Left colon (tissue), 2 donors: ENCODE measurements at places on chromosomes 1 and 21. TPM values are rescaled to one million over a fixed set of nuclear protein-coding genes. Genes with fewer than 3 reads are reported as not detected.

FLG2 gene
- not detected for total RNA-seq

TNNT2 gene
- 0.31 TPM for total RNA-seq

SLC16A1 gene
- total RNA-seq = 121 TPM

CSDE1 gene
- 396 TPM for total RNA-seq

C1orf94 gene
- 0.11 TPM for total RNA-seq

CD46 gene
- total RNA-seq = 253 TPM

ESRRG gene
- 0.61 TPM for total RNA-seq

NCAM2 gene
- total RNA-seq = 2.3 TPM

TLR5 gene
- 3.5 TPM for total RNA-seq

CLIC6 gene
- total RNA-seq = 15.0 TPM

KIF2C gene
- total RNA-seq = 9.1 TPM

AMPD1 gene
- total RNA-seq = 0.82 TPM

CNKSR1 gene
- total RNA-seq = 45.6 TPM

CPTP gene
- total RNA-seq = 67.3 TPM

CRYZL1 gene
- total RNA-seq = 37.2 TPM

DOP1B gene
- total RNA-seq = 89.7 TPM

S100A7A gene
- not detected for total RNA-seq

CLCA1 gene
- total RNA-seq = 970 TPM

ADCY10 gene
- total RNA-seq = 0.64 TPM

BGLAP gene
- 1.1 TPM for total RNA-seq

GJB3 gene
- total RNA-seq = 11.0 TPM

HRNR gene
- total RNA-seq = not detected

DEGS1 gene
- total RNA-seq = 12.8 TPM

TSSK3 gene
- total RNA-seq = 1.2 TPM

PALMD gene
- 1.5 TPM for total RNA-seq

PTGFR gene
- 0.87 TPM for total RNA-seq

OLFML2B gene
- 4.3 TPM for total RNA-seq

MYOG gene
- total RNA-seq = not detected

RFX5 gene
- total RNA-seq = 20.7 TPM

GJA8 gene
- not detected for total RNA-seq

CRP gene
- not detected for total RNA-seq
